NCI-H1092 treated with DMSO at 0.1 percent for 48 hours (cell line): ENCODE measurements at places on chromosomes 1 and 21.

DNA sequence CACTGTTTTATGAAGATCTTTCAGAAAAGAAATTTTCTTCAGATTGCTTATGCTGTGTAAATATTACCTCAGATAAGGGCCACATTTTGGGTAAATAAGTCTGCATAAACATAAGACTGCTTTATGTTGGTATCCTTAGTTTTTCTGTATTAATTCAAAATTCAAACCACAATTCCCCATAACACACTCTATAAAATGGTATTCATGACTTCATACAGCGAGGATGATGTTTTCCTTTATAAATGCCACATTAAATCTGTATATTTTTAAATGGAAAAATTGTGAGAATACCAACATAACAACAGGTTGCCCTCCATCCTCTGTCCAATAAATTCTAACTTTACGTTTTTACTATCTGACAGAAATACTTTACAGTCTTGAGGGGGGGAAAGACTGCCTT is 248.7 kb upstream of the CXADR start:
- no peak for DNase-seq

DNA sequence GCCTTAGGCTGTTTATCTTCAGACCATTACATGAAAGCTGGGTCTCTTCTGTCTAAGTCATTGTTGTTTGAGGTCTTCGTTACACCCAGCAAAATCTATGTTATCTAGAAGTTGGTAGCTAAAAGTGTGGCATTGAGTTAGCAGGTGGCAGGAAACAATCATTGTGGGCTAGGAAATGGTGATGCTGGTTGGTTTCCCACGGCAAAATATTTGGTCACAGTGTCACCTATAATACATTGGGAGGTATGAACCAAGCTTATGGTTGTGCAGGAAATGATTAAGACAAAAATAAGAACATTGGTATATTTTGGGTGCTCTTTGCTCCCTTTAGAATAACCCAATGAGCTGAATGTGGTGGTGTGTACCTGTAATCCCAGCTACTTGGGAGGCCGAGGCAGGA is 169.7 kb downstream of the TRIM33 start:
- DNase-seq: no peak

DNA sequence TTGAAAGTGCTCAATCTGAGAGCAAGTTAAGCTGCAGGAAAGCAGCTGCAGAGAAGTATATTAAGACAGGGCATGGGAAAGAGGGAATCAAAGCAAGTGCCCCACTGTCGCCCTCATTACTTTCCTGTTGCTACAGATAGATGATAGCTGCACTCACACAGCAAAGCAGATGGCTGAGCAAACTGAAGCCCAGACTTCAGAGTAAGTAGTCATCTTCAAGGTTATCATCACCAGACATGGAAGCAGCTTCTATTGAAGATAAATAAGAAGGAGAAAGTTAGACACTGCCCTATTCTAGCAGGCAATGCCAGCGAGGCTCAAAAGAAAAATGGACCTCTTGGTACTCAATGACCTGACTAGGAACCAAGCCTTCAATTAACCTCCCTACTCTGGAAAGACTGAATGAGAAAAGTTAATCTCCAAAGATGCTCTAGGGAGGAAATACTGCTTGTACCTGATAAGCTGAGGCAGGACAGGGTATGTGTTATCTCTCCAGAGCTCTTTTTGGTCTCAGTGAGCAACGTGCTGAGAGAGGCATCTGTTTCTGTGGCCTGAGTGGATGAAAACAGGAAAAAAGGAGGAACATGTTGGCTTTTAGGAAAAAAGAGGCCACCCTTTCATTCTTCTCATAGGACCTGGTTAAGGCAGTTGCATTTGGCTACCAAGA is 11.1 kb upstream of the MRPL9 start:
- DNase-seq: no peak

GRCh38 chr21:15204970-15205286 is 140.1 kb upstream of the NRIP1 start:
- DNase-seq: no peak

DNA sequence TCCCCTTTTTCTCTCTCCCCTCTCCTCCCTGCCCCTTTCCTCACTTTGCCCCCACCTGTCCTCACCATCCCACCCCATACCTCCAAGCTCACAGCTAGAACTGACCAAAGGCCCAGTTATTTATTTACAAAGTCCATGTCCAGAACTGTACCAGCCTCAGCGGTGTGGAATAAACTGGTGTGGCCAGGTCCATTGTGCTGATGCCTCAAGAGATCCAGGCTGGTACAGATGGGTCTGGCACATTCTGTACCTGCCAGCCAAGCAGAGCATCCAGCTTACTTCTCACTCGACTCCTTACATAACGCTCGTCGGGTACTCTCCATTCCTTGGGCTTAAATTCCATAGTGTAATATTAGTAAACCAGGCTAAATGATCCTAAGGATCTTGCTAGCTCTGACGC is 11.8 kb downstream of the PDZK1IP1 start:
- DNase-seq: no peak

DNA sequence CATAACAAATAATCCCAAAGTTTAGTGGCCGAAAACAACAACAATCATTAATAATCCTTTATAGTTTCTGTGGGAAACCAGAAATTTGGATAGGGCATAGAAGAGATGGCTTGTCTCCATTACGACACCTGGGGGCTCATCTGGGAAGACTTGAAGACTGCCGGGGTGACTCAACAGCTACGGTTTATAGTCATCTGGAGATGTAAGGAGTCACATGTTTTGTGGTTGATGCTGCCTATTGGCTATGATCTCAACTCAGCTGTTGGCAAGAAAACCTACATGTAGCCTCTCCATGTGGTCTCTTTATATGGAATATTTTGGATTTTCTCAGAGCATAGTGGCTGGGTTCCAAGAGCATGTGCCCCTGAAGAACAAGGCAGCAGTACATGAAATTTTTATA is 29.3 kb upstream of the TSPAN2 start:
- no peak for DNase-seq

DNA sequence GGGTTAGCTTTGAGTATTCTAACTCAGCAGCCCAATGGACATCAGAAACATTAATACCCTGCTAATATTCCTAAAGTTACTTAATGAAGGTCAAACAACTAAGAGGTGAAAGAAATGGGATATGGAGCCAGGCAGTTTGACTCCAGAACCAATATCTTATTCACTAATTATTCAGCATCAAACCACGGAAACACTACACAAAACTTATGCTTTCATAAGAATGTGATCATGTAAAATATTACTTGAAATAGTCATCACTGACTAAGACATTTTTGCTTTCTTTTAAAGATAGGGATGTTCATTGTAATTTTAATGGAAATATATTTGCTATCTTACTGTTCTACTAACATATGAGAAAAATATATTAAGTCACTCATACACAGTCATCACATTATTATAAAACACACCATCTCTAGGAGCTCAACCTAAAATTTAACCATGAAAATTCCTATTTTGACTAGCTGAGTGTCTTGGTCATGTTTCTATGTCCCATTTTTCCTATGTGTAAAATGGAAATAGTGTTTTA is 240.9 kb downstream of the KCTD3 start:
- DNase-seq: no peak

DNA sequence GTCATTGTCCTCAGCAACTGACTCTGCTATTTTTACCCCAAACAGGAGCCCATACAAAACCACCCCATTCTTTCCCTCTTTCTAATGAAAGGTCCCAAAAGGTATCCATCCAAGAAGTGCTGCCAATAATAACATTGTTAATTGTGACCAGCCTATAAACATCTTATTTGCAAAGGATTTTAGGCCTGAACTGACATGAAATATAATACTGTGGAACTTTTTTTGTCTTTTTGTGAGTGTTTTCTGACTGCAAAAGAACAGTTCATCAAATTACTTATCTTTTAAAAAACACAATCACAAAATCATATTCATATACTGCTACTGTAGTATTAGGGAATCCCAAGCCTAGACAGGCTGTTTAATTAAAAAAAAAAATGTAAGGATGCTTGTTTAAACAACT is 3.4 kb downstream of the PIGM start:
- DNase-seq: no peak

- DNase-seq: peak; percentile 53
Measured at GRCh38 chr1:155977690-155978324, 540 bp downstream of the ARHGEF2 start.

GRCh38 chr1:25917996-25918395 is 11.8 kb upstream of the STMN1 start:
- DNase-seq: no peak

GRCh38 chr1:198829944-198830343 is 191.1 kb downstream of the PTPRC start:
- DNase-seq: no peak

DNA sequence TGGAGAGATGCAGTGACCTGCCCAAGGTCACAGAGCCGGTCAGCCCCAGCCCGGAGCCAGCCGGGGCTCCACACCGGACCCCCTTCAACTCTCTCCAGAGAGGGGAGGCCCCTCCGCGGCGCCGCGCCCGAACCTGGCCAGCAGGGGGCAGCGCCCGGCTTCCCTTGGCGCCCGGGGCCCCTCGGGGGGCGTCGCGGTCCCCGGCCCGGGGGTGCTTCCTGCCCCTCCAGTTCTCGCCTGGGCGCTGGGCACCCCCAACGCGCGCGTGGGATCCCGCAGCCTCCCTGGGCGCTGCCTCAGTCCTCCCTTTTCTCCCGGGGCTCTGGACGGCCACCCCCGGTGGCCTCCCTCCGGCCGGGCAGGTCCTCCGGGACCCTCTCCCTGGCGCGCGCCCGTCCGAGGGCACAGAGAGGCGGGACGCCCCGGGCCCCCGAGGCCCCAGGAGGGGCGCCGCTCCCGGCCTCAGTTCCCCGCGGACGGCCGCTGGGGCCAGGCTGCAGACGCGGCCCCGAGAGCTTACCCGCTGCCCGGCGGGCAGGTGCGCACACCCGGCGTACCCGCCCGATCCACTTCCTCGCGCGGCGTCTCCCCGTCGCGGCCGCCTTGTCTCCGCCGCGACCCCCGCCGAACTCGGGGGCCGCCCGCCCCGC is 406 bp downstream of the HTR1D start:
- DNase-seq: no peak

DNA sequence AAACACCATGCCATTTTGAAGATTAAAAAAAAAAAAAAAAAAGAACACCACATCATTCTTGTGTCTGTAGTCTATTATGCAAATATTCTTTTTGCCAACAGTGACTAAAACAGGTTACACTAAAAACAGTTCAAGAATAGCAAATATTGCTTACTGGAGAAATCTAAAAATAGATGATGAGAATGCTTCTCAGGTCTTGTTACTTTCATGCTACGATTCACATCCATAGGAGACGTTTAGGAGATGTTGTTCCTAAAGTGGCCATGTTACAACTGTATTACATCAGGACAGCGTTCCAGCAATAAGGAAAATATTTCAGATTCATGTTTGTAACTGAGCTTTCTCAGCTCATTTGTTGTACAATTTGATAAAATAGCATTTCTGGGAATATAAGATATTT is 32.3 kb downstream of the RAB3GAP2 start:
- DNase-seq: no peak

- no peak for DNase-seq
Measured at GRCh38 chr1:25662061-25662460, 45.5 kb downstream of the MAN1C1 start.

DNA sequence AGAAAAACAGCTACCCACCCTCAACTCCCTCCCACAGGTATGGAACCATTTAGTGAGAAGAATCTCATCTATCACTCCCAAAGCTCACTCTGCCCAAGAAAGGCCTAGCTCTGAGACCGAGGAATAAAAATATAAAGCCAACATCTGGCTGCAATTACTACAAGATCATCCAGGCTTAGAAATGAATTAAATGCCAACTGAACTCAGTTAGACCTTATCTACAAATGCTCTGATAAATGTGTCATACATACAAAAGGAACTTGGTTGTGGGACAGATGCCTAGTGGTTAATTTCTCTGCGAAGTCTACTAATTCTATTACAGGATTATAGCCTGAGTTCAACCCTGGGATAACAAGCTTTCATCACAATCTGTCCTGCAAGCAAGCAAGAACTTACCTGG is 6.7 kb downstream of the ADIPOR1 start:
- no peak for DNase-seq

DNA sequence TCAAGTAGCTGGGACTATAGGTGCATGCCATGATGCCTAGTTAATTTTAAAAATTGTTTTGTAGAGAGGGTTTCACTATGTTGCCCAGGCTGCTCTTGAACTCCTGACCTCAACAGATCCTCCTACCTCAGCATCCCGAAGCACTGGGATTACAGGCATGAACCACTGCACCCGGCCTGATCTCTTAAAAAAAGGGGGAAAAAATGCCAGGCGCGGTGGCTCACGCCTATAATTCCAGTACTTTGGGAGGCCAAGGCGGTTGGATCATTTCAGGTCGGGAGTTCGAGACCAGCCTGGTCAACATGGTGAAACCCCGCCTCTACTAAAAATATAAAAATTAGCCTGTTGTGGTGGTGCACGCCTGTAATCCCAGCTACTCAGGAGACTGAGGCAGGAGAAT is 13.2 kb downstream of the AVPR1B start:
- DNase-seq: no peak

- no peak for DNase-seq
Measured at GRCh38 chr21:37197746-37198145, 69.4 kb downstream of the VPS26C start.

- DNase-seq: no peak
Measured at GRCh38 chr1:232016616-232017015, 390.0 kb downstream of the DISC1 start.

DNA sequence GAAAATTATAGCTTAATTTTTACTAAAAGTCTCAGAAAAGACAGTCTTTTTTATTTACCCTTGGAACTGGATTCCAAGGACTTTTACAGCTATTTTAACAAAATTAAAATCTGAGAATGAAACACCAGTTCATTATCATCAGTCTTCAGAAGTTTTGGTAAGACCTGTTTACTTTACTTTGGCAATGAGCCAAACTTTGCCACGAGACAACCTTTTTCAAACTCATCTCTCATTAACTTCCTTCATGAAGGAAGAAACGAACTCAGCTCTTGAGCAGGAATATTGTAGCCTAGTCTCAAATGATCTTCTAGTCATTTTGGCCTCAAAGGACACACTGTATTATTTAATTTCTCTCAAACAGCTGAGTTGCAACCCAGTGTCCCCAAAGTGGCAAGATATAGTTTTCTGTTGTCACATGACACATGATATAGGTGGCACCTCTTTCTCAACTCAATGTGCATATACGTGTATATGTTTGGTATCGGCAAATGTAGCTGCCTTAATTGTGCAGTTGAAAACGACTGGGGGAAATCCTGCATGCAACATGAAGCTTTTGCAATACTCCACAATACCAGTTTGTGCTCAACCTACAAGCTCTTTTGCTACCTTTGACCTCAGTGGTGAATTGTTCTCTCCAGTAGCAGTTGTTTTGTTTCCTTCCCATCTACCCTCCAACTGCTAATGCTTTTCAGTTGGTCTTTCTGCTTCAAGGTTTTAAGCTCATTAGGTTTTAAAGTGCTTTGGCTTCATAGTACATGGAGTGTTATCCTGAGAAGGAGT is 8.4 kb upstream of the GNG4 start:
- DNase-seq: no peak

DNA sequence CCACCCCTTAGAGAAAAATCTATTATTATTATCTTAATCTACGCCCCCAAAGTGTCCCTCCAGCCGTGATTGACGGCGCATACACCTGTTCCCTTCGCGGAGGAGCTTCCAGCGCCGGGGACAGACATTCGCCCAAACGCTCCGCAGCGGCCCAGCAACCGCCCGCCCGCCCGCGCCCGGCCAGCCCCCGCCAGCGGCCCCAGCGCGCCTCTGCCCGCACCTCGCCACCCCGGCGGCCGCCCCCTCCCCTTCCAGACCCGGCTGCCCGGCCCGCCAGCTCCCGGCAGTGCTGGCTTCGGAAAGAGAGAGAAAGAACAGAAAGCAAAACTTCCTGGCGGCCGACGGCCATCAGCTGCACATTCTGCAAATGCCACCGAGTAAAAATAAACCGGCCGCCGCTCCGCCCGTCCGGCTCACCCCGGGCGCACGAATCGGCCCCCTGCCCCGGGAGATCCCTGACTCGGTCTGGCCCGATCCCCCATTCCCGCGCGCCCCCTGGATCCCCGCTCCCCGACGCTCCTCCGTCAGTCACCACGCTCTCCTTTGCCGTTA is 1.6 kb downstream of the CASZ1 start:
- peak; percentile 60 for DNase-seq
